Activated CD8-positive, alpha-beta memory T cell treated with anti-CD3 and anti-CD28 coated beads for 1 hour (primary cell): ENCODE measurements at places on chromosomes 16 and 17.

GRCh38 chr16:73996624-73997339 lies 299.8 kb upstream of the PSMD7 start:
- no peak for DNase-seq

- no peak for DNase-seq
Observed at GRCh38 chr16:86082418-86083030, 183.6 kb downstream of the IRF8 start.

- peak; percentile 86 for DNase-seq
Observed at GRCh38 chr17:16584273-16584995, 15.4 kb upstream of the ZNF287 start.

DNA sequence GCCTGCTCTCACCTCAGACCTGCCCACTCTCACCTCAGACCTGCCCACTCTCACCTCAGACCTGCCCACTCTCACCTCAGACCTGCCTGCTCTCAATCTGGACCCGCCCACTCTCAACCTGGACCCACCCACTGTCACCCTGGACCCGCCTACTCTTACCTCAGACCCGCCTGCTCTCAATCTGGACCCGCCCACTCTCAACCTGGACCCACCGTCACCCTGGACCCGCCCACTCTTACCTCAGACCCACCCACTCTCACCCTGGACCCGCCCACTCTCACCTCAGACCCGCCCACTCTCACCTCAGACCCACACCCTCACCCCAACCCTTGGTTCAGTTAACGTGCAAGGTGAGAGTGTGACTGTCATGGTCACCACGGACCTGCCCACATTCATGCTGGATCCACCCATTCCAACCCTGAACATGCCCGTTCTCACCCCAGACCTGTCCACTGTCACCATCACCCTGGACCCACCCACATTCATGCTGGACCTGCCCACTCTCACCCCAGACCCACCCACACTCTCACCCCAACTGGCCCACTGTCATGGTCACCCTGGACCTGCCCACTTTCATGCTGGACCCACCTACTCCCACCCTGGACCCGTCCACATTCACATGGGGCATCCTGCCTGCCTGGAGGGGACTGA lies 31.2 kb upstream of the ENPP7 start:
- DNase-seq: no peak

GRCh38 chr16:63461248-63461841 lies 1425.1 kb upstream of the CDH8 start:
- DNase-seq: no peak

GRCh38 chr16:19235886-19236285 lies 49.6 kb upstream of the CLEC19A start:
- no peak for DNase-seq
